Effector memory CD4-positive, alpha-beta T cell (primary cell): ENCODE measurements at places on chromosomes 7 and 10.

DNA sequence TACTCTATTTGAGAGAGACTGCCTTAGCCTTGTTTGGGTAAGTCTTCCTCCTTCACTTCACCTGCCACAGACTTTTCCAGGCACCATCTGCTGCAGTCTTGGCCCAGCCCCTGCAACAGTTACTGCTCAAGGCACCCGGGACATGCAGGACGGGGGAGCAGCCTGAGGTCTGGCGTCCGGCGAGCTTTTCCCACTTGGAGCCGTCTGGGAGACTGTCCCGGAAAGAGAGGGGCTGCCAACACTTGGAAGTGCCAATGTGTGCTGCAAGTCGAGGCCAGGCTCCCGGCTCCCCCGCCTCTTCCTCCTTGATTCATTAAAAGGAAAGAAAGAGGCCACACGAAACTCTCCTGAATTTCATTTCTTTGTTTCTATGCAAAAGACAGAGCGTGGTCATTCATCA is 13.7 kb downstream of the HTRA1 start:
- DNase-seq: no peak

GRCh38 chr7:6271060-6271658 is 1.3 kb downstream of the CYTH3 start:
- no peak for DNase-seq

GRCh38 chr10:62050893-62051433 is 149.5 kb downstream of the ARID5B start:
- DNase-seq: peak; percentile 75

- DNase-seq: no peak
Measured at GRCh38 chr10:62512732-62513475, 138.7 kb downstream of the ZNF365 start.

DNA sequence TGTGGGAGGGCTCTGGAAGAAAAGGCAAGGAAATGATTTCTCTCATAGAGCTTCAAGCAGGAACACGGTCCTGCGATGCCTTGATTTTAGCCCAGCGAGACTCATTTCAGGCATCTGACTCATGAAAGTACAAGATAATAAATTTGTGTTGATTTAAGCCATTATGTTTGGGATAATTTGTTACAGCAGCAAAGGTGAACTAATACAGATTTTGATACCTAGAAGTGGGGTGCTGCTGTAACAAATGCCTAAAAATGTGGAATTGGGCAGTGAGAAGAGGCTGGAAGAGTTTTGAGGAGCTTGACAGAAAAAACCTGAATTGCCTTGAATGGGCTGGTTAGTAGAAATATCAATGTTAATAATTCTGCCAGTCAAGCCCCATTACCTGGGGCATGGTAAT is 44.1 kb upstream of the NRF1 start:
- DNase-seq: no peak

DNA sequence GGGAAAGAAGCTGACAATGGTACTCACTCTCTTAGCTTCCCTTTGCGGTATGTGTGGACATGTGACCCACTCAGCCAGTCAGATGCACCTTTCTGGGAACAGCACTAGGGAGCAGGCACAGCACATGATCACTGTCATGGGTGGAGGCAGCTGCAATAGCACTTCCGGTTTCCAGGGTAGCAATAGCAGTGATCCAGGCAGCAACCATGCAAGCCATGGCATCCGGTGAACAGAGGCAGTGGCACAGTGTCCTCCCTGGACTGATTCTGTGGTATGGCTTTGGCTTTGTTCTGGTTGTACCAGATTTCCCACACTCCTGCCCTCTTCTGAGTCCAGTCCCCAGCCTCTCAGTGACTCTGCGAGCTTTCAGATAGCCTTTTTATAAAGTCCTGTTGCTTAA is 86.8 kb upstream of the NAMPT start:
- no peak for DNase-seq

DNA sequence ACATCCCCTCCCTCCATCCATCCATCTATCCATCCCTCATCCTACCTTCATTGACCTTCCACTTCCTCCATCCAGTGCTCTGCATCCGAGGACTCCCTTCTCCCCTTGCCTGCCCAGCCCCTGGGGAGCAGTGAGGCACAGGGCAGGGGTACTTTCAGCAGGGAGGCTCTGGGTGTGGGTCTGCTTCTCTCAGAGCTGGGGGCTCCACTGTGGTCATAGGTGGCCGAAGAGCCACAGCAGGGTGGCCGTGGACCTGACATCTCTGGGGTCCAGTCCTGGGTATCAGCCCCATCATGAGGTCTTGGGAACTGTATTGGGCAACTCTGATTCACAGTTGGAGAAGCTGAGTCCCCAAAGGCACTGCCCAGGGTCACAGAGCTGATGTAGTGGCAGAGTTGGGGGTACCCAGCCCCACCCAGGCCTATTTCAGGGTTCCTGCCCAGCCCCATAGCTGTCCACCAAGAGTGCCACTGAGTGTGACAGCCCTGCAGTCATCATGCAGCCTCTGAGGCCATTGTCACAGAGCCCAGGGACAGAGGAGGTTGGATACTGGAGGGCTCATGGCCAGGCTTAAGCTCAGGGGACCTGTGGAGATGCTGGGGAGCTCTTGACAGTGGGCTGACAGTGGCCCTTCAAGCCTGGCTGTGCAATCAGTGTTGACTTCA is 35.3 kb upstream of the DPYSL4 start:
- DNase-seq: no peak

GRCh38 chr7:134910968-134911367 is 75.3 kb upstream of the AGBL3 start:
- no peak for DNase-seq

DNA sequence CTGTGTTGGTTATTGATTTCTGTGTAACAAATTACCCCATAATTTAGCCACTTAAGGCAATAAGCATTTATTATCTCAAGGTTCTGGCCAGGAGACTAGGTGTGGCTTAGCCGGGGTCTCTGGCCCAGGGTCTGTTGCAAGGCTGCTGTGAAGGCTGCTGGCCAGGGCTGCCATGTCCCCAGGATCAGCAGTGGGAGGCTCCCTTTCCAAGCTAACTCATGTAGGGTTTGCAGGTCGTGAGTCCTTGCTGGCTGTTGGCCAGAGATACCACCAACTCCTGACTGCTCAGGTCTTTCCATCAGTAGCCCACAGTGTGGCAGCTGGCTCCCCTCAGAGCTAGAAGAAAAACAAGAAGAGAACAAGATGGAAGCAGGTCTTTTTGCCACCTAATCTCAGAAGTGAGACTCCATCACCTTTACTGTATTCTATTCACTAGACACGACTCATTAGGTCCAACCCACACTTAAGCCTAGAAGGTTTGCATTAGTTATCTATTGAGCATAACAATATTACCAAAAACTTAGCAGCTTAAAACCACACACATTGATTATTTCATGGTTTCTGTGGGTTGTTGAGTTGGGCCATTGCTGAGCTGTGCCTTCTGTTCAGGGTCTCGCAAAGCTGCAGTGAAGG is 185.6 kb downstream of the PFKFB3 start:
- DNase-seq: no peak

- DNase-seq: no peak
Measured at GRCh38 chr7:90728568-90728967, 132.4 kb downstream of the CDK14 start.

DNA sequence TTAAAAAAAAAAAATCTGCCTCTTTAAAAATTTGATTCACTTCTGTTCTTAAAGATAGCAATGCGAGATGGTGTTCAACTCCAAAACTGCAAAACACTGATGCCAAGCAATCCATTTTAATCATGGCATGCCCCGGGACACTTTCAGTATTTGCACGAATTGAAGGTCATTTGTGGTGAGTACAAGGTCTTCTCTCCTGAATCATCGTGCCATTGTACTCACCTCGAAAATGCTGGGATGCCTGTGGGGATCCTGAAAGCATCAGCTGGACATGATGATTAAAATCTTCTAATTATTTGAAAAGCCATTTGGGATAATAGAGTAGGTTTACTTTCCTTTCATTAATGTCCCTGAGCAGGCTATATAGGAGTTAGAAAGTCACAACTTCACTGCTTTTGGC is 125.1 kb upstream of the NRP1 start:
- DNase-seq: no peak

DNA sequence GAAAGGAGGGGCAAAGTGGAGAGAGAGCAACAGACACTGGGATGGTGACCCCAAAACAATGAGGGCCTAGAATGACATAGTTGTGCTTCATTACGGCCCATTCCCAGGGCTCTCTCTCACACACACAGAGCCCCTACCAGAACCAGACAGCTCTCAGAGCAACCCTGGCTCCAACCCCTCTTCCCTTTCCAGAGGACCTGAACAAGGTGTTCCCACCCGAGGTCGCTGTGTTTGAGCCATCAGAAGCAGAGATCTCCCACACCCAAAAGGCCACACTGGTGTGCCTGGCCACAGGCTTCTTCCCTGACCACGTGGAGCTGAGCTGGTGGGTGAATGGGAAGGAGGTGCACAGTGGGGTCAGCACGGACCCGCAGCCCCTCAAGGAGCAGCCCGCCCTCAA is 20.7 kb downstream of the PRSS2 start:
- no peak for DNase-seq

GRCh38 chr10:56449770-56450169 is 88.7 kb upstream of the ZWINT start:
- no peak for DNase-seq

DNA sequence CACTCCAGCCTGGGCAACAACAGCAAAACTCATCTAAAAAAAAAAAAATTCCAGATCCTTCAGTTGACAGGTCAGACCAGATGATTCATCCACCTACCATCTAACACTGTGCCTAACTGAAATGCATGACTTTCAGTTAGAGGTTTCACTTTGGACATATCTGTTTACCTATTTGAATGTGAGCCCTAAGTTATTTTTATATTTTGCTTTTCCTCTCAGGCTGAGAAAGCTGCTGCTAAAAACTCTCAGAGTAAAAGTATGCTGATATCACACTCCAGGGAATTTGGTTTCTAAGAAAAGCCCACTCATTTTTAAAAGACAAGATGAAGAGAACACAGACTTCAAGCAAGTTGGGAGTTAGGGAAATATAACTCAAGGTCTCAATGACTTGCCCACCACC is 126.0 kb downstream of the SGMS1 start:
- no peak for DNase-seq

- no peak for DNase-seq
Measured at GRCh38 chr7:116271963-116272886, 61.9 kb downstream of the TES start.
